ENCODE measurements at places on chromosomes 16 and 17. TPM values are rescaled to one million over a fixed set of nuclear protein-coding genes. Genes with fewer than 3 reads are reported as not detected.

PKMYT1 gene
- 1.2 TPM for total RNA-seq

CBFA2T3 gene
- total RNA-seq: 7.1 TPM

NOG gene
- 3.9 TPM for total RNA-seq

LRRC36 gene
- total RNA-seq: not detected

DRC3 gene
- 0.65 TPM for total RNA-seq

PDIA2 gene
- total RNA-seq: not detected

AKAP10 gene
- 11.5 TPM for total RNA-seq

SLC16A11 gene
- 0.36 TPM for total RNA-seq

CCL1 gene
- not detected for total RNA-seq

GH1 gene
- total RNA-seq: not detected

MGAT5B gene
- not detected for total RNA-seq

CHD9 gene
- total RNA-seq: 44.1 TPM

ABCC11 gene
- 0.22 TPM for total RNA-seq

OR1A1 gene
- total RNA-seq: not detected

MPP2 gene
- 0.42 TPM for total RNA-seq

MMP25 gene
- 2.3 TPM for total RNA-seq

FBXW10 gene
- total RNA-seq: 1.3 TPM

NACA2 gene
- not detected for total RNA-seq

GRIN2C gene
- 0.32 TPM for total RNA-seq

KRTAP3-3 gene
- not detected for total RNA-seq

PHOSPHO1 gene
- total RNA-seq: 4.2 TPM

TMEM220 gene
- 4.2 TPM for total RNA-seq

ABI3 gene
- total RNA-seq: 3.8 TPM

CSH1 gene
- total RNA-seq: not detected

ABHD15 gene
- 2.8 TPM for total RNA-seq

TSPAN10 gene
- total RNA-seq: not detected

NRN1L gene
- total RNA-seq: 0.77 TPM

SLC12A4 gene
- total RNA-seq: 37.9 TPM

RBL2 gene
- 35.8 TPM for total RNA-seq

TPSD1 gene
- total RNA-seq: not detected

TSNAXIP1 gene
- 0.84 TPM for total RNA-seq

APPBP2 gene
- 29.4 TPM for total RNA-seq

HSPB9 gene
- total RNA-seq: 0.43 TPM

AHSP gene
- total RNA-seq: not detected

CXCL16 gene
- total RNA-seq: 5.4 TPM

CA4 gene
- total RNA-seq: 11.8 TPM

PRAC2 gene
- total RNA-seq: not detected

TERB1 gene
- not detected for total RNA-seq

CHD9NB gene
- total RNA-seq: 0.56 TPM

CMTM1 gene
- total RNA-seq: 1.1 TPM

CPHXL2 gene
- not detected for total RNA-seq

MSL1 gene
- 63.3 TPM for total RNA-seq

TCAP gene
- 3,389 TPM for total RNA-seq

CDRT15 gene
- total RNA-seq: not detected

SYNGR3 gene
- total RNA-seq: 0.25 TPM
